ENCODE measurements at places on chromosomes 3 and 15.

GRCh38 chr3:194808640-194809097 is 123.0 kb downstream of the FAM43A start:
- no peak overlapping the region for H3K27ac ChIP-seq
- H3K4me3 ChIP-seq = no peak overlapping the region
- no peaks in the 10 kb centered on the region for H3K36me3 ChIP-seq
- H3K27me3 ChIP-seq = no peaks in the 10 kb centered on the region

DNA sequence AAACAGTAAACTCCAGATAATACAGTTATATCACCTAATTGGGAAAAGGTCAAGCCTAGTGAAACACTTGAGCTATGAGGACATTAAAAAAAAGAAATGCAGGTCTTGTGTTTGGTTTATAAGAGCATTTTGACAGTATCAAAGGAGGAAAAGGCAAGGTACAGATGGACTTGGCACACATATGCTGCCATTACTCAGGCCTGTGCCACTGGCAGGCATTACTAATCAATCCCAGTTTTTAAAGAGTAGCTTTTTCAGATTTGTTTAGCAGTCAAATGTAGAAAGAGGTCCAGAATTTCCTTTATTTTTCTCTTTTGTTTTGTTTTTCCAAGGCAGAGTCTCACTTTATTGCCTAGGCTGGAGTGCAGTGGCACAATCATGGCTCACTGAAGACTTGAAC is 38.9 kb downstream of the MDFIC2 start:
- DNase-seq = no peak
- no peak overlapping the region for H3K27ac ChIP-seq
- no peaks in the 10 kb centered on the region for H3K36me3 ChIP-seq
- no peak overlapping the region for H3K4me3 ChIP-seq
- no peaks in the 10 kb centered on the region for H3K27me3 ChIP-seq

DNA sequence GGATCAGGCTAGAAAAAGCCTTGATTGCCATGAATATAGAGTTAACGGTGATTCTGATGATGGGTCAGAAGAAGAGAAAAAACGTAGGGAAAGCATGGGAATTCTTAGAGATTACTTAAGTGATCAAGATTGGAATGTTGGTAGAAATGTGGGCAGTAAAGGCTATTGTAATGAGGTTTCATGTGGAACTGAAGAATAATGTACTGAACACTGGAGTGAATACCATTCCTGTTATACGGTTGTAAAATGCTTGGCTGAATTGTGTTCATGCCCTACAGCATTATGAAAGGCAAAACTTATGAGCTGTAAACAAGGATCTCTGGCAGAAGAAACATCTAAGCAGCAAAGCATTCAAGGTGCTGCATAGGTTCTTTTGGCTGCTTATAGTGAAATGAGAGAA is 414.1 kb upstream of the CBLB start:
- H3K4me3 ChIP-seq = no peak overlapping the region
- no peaks in the 10 kb centered on the region for H3K4me1 ChIP-seq
- no peaks in the 10 kb centered on the region for H3K27me3 ChIP-seq
- no peaks in the 10 kb centered on the region for H3K36me3 ChIP-seq
- no peak for DNase-seq

DNA sequence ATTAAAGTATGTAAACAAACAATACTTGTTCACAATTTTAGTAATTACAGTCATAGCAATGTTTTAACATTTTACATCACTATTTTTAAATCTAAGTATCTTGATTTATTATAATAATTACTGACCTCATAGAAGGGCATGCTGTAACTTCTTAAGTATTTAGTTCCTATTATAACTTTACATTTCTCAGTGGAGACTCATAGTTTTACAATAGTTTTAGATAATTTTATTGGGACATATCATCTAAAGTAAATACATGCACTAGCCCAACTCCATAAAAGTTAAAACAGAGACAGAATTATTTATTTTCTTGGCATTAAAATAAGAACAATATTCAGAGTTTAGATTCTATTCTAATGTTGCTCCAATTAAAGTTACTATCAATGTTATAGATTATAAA is 466.5 kb upstream of the BCHE start:
- H3K4me3 ChIP-seq = no peak overlapping the region
- no peaks in the 10 kb centered on the region for H3K36me3 ChIP-seq
- no peak overlapping the region for H3K27ac ChIP-seq
- no peaks in the 10 kb centered on the region for H3K4me1 ChIP-seq
- H3K27me3 ChIP-seq = no peaks in the 10 kb centered on the region

GRCh38 chr3:125318167-125318865 is 56.8 kb downstream of the ZNF148 start:
- H3K27ac ChIP-seq = no peak overlapping the region
- H3K4me3 ChIP-seq = no peak overlapping the region
- no peaks in the 10 kb centered on the region for H3K4me1 ChIP-seq
- peaks cover 13% of the 10 kb centered on the region for H3K36me3 ChIP-seq
- no peak for DNase-seq

- H3K36me3 ChIP-seq = no peaks in the 10 kb centered on the region
- H3K27ac ChIP-seq = no peak overlapping the region
- no peak overlapping the region for H3K4me3 ChIP-seq
- H3K4me1 ChIP-seq = no peaks in the 10 kb centered on the region
Measured at GRCh38 chr15:29988701-29989100, 94.1 kb upstream of the GOLGA8J start.

- no peaks in the 10 kb centered on the region for H3K27me3 ChIP-seq
- no peak for DNase-seq
- H3K4me1 ChIP-seq = peaks cover 5% of the 10 kb centered on the region
Measured at GRCh38 chr15:52014616-52015015, 4.4 kb upstream of the MAPK6 start.

DNA sequence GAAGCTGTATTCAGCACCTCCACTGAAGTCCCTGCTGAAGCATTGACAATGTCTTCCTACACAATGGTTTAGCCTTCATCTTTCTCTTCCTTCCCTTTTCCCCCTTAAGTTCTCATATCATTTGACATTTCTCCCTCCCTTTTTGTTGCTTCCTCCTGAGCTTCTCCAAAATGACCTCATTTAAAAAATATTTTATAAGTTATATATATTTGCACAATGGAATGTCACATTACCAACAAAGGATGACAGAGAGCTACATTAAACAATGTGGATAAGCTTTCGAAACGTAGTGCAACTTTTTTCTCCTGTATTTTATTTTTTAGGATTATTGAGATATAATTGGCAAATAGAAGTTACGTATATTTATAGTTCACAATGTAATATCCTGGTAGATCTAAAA is 13.2 kb upstream of the DLG1 start:
- no peak for DNase-seq
- no peaks in the 10 kb centered on the region for H3K4me1 ChIP-seq
- no peak overlapping the region for H3K27ac ChIP-seq

DNA sequence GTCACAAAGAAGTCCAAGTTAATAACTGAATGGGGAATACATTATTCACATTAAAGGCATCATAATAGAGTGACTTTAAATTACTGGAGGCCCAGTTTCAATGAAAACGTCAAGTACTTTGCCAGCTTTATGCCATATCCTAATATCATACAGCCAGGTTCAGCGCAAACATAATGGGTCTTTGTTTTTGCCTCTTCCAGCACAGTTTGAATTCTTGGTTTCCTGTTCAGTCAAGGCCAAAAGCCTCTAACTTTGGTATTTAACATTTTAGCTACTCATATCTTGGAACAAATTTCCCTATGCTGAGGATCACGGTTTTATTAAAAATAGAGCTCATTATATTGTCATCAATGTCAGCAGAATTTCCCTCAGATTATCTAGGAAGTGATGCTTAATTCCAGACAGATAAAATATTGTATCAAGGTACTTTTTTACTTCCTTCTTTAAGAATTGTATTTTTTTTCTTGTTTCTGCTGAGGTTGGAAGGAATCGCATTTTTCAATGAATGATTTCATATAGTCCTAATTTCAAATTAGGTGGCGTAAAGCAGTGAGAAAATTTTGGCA is 269.2 kb downstream of the THRB start:
- no peaks in the 10 kb centered on the region for H3K36me3 ChIP-seq
- no peaks in the 10 kb centered on the region for H3K4me1 ChIP-seq
- no peak for DNase-seq
- no peaks in the 10 kb centered on the region for H3K27me3 ChIP-seq

DNA sequence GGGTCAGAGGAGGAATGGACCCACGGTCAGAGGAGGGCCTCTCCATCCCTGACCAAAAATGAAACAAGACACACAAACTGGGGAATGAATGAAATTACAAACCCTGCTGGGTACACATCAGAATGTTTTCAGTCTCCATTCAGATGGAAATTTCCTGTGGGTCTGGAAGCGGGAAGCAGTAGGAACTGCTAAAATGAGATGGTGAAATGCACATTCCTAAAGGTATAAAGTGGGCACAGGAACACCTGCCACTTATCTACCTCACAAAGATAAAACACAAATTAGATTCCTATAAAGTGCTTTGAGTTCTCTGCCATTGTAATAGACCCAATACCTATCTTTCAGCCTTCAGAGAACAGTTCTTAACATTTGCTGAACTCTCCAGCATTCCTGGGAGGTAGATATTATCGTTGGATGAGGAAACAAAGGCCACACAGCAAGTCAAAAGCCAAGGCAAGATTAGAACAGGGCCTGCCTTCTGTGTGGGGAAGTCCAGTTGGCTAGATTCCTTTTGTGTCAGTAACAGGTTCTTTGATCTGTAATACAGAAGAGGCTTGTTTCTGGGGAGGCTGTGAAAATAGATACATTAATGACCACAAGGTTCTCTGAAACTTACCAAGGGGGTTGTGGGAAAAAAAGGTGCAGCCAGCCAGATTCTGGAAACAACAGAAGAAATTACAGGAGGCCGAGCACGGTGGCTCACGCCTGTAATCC is 98.4 kb downstream of the IGF2BP2 start:
- H3K4me1 ChIP-seq = no peaks in the 10 kb centered on the region
- H3K27ac ChIP-seq = no peak overlapping the region
- H3K4me3 ChIP-seq = no peak overlapping the region
- no peak for DNase-seq
- no peaks in the 10 kb centered on the region for H3K36me3 ChIP-seq

DNA sequence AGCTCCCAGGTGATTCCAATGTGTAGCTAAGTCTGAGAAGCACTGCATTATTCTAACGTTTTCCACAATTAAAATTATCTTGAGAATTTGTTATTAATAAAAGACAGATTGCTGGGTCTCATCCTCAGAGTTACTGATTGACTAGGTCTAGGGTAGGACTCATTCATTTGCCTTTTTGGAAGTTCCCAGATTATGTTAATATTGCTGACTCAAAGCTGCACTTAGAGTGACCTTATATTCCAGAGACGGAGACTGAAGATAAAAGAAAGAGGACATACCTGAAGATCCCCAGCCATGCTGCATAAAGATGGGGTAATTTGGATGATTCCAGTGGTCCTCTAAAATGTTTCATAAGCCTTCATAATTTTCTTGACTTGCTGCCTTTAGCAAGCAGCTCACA is 81.8 kb downstream of the PLSCR2 start:
- no peak overlapping the region for H3K27ac ChIP-seq
- DNase-seq = no peak
- H3K27me3 ChIP-seq = no peaks in the 10 kb centered on the region
- H3K36me3 ChIP-seq = no peaks in the 10 kb centered on the region

DNA sequence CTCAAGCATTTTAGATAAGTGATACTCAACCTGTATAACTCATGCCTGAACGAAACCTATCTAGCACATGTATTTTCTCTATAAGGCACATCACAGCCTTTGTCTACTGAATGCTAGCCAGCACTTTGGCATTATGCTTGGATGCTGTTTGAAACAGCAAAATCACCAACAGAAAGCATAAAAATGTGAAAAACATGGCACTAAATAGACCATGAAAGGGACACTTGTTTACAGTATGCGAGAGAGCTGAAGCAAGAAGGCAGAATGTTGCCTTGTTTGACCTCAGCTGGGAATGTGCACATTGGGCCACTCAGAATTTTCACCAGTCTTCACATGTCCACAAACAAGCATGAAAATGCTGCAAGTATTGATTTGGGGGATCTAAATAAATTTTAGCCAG is 59.5 kb downstream of the MINDY2 start:
- H3K4me3 ChIP-seq = no peak overlapping the region
- H3K36me3 ChIP-seq = no peaks in the 10 kb centered on the region
- H3K27me3 ChIP-seq = no peaks in the 10 kb centered on the region
- H3K27ac ChIP-seq = no peak overlapping the region

DNA sequence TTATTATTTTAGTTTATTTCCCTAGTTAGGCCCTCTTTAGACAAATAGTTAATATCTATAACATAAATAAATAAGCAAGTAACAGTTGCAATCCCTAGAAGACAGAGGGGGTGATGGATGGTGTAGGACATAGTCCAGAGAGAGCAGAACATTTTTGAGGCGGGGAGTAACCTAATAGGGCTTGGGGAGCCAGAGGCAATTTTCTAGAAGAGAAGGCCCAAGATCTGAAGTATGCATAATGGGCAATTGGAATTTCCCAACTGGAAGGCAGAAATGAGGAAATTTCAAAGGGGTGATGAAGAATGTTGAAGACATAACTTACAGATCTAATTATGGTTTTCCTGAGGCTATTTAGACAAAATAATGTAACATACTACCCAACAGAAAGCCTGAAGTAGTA is 525.7 kb downstream of the TUSC7 start:
- no peak for DNase-seq
- no peak overlapping the region for H3K4me3 ChIP-seq

DNA sequence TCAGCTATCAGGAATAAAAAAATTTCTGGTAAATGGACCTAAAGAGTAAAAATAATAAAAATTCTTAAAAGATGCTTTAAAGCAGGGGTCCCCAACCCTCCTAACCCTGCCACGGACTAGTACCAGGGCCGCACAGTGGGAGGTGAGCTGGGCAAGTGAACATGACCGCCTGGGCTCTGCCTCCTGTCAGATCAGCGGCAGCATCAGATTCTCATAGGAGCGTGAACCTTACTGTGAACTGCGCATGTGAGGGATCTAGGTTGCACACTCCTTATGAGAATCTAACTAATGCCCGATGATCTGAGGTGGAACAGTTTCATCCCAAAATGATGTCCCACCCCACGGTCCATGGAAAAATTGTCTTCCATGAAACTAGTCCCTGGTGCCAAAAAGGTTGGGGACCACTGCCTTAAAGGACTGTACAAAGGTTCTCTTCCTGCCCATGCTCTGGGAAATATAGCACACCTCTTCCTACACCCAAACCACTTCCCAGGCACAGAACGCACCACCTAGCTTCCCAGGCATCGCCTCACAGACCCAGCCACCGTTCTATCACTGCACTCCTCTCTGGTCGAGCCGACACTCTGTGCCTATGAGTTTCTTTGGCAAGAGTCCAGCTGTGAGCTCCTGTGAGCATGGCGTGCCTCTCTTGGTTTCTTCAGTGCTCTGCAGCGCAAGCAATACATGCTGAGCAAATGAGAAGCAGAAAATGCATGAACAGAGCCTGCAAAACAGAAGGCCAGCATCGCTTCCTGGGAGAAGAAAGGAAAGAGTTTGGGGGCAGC is 104.9 kb downstream of the OCA2 start:
- no peaks in the 10 kb centered on the region for H3K36me3 ChIP-seq
- H3K27ac ChIP-seq = no peak overlapping the region
- H3K4me3 ChIP-seq = no peak overlapping the region
- H3K4me1 ChIP-seq = no peaks in the 10 kb centered on the region

GRCh38 chr3:49454458-49454857 is 15.6 kb upstream of the DAG1 start:
- H3K4me1 ChIP-seq = no peaks in the 10 kb centered on the region
- no peaks in the 10 kb centered on the region for H3K36me3 ChIP-seq
- DNase-seq = no peak
